ENCODE measurements at places on chromosomes 6 and 20.

GRCh38 chr20:37362821-37363220 lies 16.9 kb downstream of the SRC start:
- DNase-seq, result no peak

DNA sequence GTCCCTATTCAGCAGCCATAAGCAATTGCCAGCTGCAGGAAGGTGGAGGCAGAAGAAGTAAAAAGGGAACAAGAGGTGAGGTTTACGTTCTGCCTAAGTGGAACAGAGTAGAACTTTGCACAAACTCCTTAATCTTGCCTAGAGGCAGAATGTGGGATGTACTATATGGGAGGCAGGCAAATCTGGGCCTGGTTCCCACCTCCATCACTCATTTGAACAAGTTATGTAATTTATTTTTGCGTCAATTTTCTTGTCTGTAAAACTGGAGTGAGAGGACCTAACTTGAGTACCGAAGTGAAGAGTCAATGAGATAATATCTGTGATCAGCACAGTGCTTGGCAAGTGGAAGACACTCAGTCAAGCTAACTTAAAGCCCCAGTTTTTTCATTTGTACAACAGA lies 2.0 kb upstream of the TPBG start:
- DNase-seq, result no peak

DNA sequence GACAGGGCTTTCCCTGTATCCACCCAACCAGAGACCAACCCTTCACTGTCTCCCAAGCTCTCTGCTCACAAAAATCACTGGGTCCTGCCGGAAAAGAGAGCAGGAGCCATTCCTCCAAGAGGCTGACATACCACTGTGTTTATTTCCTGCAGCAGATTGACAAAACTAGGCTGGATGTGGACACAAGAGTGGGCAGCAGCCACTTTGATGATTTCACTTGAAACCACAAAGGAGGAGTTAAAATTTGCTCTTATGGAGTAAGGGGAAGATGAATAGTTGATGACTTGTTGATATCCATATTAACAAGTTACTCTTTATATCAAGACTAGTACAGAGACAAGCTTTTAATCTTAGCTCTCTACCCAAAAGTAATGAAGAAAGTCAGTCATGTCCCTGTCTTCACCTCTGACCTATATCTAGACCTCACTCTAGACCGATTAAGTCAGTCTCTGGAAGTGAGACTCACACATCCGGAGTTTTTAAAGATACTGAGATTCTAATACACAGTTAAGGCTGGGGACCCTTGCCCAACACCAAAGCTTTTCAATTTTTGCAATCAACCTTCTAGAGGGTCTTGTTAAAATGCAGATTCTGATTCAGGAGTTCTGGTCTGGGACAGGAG lies 73.8 kb downstream of the SCML4 start:
- no peak for DNase-seq

- no peak for DNase-seq
These were observed 955.2 kb upstream of the EYS start for GRCh38 chr6:66662196-66662595.

GRCh38 chr6:32655203-32655710 lies 11.2 kb downstream of the HLA-DQB1 start:
- DNase-seq, result no peak

DNA sequence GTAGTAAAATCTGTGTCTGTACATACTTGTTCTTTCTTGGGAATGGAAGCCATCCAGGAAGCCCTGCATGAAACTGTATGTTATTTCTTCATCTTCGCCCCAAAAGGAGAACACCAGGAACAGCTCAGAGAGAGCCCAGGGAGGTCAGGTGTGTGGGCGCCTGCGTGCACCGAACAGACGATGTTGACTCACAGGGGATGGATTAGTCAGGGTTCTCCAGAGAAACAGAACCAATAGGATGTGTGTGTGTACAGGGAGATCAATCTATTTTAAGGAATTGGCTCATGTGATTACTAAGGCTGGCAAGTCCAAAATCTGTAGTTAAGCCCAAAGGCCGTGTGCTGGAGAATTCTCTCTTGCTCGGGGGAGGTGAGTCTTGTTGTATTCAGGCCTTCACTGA lies 45.7 kb downstream of the RNASET2 start:
- no peak for DNase-seq

GRCh38 chr6:48111143-48111506 lies at the start of gene PTCHD4:
TSS of gene PTCHD4 (minus strand) at chr6:48111197. CDS start at chr6:48068957, 42,240 bp downstream.
- no peak for DNase-seq

GRCh38 chr20:40945754-40946450 lies 82.7 kb upstream of the TOP1 start:
- no peak for DNase-seq

DNA sequence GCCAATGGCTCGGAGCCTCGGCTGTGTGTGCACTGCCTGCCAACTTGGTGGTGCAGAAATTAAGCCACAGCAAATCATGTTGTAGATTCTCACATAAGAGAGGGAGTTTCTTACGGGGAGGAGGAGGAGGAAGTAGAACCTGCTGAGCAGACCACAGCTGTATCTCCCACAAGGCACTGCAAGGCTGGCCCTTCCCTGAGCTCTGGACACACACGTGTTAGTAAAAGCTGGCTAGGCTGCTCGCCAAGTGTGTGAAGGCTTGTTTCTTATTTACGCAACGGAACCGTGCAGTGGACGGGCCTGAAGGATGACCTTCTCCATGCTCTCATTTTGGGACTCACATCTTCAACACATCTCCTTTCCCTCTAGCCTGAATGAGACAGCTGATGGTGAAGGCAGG lies 15.7 kb upstream of the QKI start:
- DNase-seq, result no peak

DNA sequence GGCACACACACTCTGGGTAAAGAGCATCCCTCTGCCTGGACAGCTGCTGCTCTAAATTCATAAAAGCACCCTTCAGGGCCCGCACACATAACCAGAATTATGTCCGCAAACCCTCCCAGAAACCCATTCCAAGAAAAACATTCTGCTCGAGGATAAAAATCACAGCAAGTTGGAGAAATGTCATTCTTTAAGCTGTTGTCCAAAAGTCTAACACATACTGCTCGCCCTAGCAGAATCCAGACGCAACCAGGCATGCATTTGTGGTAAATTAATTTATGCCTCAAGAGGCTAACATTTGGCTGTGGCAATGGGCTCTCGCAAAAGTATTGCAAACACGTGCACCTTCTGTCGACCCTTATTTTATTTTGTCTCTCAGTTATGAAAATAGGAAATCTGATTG lies 116.1 kb upstream of the INSM1 start:
- DNase-seq, result no peak

- DNase-seq, result no peak
These were observed 138.7 kb upstream of the SLC24A3 start for GRCh38 chr20:19073584-19074218.

- DNase-seq, result no peak
These were observed 9.3 kb downstream of the DDR1 start for GRCh38 chr6:30893666-30894065.
